PC-3 (cell line): ENCODE measurements at places on chromosomes 6 and 20. TPM values are rescaled to one million over a fixed set of nuclear protein-coding genes. Genes with fewer than 3 reads are reported as not detected.

The NKAPL gene
- total RNA-seq = not detected in 2 replicates

The NFATC2 gene
- 12.4 and 12.9 TPM in 2 replicates for total RNA-seq

The TEAD3 gene
- total RNA-seq = 9.2 and 15.4 TPM in 2 replicates

The XKR7 gene
- total RNA-seq = not detected in 2 replicates

The OR2J1 gene
- not detected in 2 replicates for total RNA-seq

The ANKRD66 gene
- not detected in 2 replicates for total RNA-seq

The RSPO3 gene
- total RNA-seq = not detected in 2 replicates

- H3K27ac ChIP-seq = no peak overlapping the region
- no peak for DNase-seq
- H3K4me1 ChIP-seq = peaks cover 21% of the 10 kb centered on the region
- H3K4me3 ChIP-seq = no peak overlapping the region
These were observed 70.8 kb upstream of the IYD start for GRCh38 chr6:150298030-150298380.

DNA sequence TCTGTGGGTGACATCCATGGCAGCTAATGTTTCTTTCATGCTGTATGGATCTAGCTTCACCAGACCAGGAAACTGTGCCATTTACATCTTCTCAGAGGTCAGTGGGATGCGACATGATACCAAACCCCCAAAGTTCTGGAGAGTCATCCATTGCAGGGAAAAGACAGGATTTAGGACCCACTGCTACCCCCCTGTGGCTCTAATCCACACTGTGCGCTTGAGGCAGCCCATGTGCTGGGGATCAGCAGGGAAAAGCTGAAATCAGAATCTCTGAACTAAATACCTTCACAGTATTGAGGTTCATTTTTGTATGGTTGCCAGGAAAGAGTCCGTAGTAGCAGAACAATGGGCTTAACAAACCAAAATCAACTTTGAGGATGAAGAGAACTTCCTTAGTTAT, 164.4 kb downstream of the TMEM242 start:
- H3K27ac ChIP-seq = no peak overlapping the region
- DNase-seq = no peak
- no peak overlapping the region for H3K4me3 ChIP-seq
- H3K36me3 ChIP-seq = 0 out of 2 replicates have a peak, but pooled peaks cover 2% of the 10 kb centered on the region
- H3K4me1 ChIP-seq = no peaks in the 10 kb centered on the region

GRCh38 chr6:43753570-43754183, 16.3 kb upstream of the VEGFA start:
- H3K27ac ChIP-seq = no peak overlapping the region
- H3K4me1 ChIP-seq = no peaks in the 10 kb centered on the region
- no peak for DNase-seq
- no peak overlapping the region for H3K4me3 ChIP-seq
- H3K36me3 ChIP-seq = no peaks in the 10 kb centered on the region

DNA sequence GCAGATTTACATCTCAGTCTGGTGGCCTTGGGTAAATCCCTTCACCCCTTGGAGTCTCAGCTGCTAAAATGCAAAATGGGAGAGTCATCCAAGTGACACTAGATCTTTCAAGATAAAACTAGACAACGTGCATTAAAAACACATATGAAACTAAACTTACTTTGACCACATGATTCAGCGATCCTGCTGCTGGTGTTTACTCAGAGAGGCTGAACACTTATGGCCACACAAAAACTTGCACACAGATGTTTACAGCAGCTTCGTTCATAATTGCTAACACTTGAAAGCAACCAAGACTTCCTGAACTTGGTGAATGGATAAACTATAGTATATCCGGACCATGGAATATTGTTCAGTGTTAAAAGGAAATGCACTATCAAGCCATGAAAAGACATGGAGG, 55.3 kb upstream of the GPR6 start:
- H3K27me3 ChIP-seq = no peaks in the 10 kb centered on the region
- H3K27ac ChIP-seq = no peak overlapping the region
- peak; percentile 39 for DNase-seq
- H3K4me1 ChIP-seq = no peaks in the 10 kb centered on the region
- H3K4me3 ChIP-seq = no peak overlapping the region

DNA sequence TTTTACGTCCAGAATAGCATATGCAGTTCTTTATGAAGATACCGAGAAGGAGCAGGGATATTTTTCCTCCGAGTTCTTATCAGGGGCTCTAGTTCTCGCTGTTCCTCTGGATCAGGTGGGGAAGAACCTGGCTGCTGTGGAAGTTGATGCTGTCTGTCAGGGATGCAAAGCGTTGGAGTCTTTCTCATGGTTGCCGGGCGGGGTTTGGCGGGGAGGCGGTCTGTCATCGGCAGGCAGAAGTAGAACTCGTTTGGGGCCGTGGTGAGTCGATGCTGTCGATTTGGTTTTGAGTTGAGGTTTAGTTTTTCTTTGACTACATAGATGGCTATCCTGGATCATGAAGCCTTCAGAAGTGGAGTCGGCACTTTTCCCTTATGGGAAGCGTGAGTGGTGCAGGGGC, 691.2 kb downstream of the QKI start:
- H3K4me1 ChIP-seq = peaks cover 13% of the 10 kb centered on the region
- no peaks in the 10 kb centered on the region for H3K27me3 ChIP-seq
- DNase-seq = no peak
- H3K36me3 ChIP-seq = no peaks in the 10 kb centered on the region
- no peak overlapping the region for H3K27ac ChIP-seq
- H3K4me3 ChIP-seq = no peak overlapping the region

DNA sequence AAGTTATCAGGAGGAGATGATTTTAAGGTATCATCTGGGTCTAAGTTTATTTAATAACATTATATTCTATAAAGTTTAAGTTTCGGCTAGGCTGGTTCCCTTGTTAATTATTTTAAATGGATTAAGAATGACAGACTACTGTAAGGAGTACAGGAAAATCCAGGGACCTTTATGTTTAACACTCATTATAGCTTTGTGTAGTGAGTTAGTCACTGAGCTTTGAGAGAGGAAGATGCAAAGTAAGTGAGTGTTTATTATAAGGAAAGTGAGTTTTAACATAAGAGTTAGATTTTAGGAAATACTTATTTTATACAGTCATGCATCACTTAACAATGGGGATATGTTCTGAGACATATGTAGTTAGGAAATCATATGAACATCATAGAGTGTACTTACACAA, 485.5 kb downstream of the MMUT start:
- H3K4me1 ChIP-seq = peaks cover 5% of the 10 kb centered on the region
- H3K36me3 ChIP-seq = no peaks in the 10 kb centered on the region
- no peaks in the 10 kb centered on the region for H3K27me3 ChIP-seq
- no peak overlapping the region for H3K27ac ChIP-seq
- no peak for DNase-seq
- H3K4me3 ChIP-seq = no peak overlapping the region

DNA sequence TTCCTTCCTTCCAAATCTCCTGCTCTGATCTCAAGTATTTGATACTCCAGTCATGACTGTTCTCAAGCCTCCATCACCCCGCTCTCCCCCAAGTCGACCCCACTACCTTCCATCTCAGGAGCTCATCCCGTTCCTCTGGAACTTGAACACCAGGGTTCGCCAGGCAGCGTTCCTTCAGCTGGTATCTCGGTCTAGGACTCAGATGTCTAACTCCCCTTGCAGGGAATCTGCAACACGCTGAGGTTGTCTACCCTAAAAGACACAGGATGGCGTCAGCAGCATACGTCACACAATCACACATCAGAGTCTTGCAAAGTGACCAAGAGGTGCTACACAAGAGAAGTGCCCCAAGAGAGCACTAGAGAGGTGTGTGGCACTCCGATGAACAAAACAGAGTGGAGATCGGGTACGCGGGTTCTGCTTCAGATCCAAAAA, 706 bp downstream of the ZNF184 start:
- peaks cover 27% of the 10 kb centered on the region for H3K4me1 ChIP-seq
- peaks cover 25% of the 10 kb centered on the region for H3K36me3 ChIP-seq
- H3K27me3 ChIP-seq = no peaks in the 10 kb centered on the region
- peak overlapping the region; percentile 86 for H3K27ac ChIP-seq

- no peak overlapping the region for H3K27ac ChIP-seq
- DNase-seq = no peak
- H3K36me3 ChIP-seq = no peaks in the 10 kb centered on the region
These were observed 691.5 kb upstream of the POU3F2 start for GRCh38 chr6:98142839-98143238.

DNA sequence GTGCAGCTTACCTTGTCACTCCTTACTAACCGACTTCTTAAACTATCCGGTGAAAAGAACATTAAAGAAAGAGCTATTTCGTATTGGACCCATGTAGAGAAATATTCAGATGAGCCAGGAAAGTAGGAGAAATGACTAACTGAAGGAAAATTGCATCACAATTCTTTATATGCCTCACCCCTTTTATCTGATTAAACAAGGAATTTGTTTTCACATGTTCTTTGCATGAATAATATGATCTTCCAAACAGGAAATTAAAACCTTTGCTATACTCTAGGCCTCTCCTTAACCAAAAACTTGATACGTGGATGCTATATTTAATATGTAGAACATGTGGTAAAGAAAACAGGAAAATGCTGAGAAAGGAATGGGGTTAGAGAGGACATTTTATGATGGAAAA, 41.9 kb upstream of the LRRC1 start:
- H3K27ac ChIP-seq = peak overlapping the region; percentile 43
- H3K36me3 ChIP-seq = no peaks in the 10 kb centered on the region
- peaks cover 22% of the 10 kb centered on the region for H3K4me1 ChIP-seq
- no peaks in the 10 kb centered on the region for H3K27me3 ChIP-seq

- H3K27me3 ChIP-seq = no peaks in the 10 kb centered on the region
- H3K4me3 ChIP-seq = no peak overlapping the region
- peak; percentile 78 for DNase-seq
These were observed 198.4 kb upstream of the TENT5A start for GRCh38 chr6:81950877-81951276.

- H3K27ac ChIP-seq = peak overlapping the region; percentile 81
- H3K4me1 ChIP-seq = peaks cover 36% of the 10 kb centered on the region
- H3K27me3 ChIP-seq = no peaks in the 10 kb centered on the region
- no peaks in the 10 kb centered on the region for H3K36me3 ChIP-seq
- peak; percentile 61 for DNase-seq
These were observed 790 bp downstream of the NEDD9 start for GRCh38 chr6:11231564-11232192.

- H3K4me3 ChIP-seq = no peak overlapping the region
- no peaks in the 10 kb centered on the region for H3K27me3 ChIP-seq
- DNase-seq = peak; percentile 53
- no peak overlapping the region for H3K27ac ChIP-seq
- no peaks in the 10 kb centered on the region for H3K36me3 ChIP-seq
- peaks cover 54% of the 10 kb centered on the region for H3K4me1 ChIP-seq
These were observed 172.9 kb upstream of the CDYL start for GRCh38 chr6:4603291-4603690.

DNA sequence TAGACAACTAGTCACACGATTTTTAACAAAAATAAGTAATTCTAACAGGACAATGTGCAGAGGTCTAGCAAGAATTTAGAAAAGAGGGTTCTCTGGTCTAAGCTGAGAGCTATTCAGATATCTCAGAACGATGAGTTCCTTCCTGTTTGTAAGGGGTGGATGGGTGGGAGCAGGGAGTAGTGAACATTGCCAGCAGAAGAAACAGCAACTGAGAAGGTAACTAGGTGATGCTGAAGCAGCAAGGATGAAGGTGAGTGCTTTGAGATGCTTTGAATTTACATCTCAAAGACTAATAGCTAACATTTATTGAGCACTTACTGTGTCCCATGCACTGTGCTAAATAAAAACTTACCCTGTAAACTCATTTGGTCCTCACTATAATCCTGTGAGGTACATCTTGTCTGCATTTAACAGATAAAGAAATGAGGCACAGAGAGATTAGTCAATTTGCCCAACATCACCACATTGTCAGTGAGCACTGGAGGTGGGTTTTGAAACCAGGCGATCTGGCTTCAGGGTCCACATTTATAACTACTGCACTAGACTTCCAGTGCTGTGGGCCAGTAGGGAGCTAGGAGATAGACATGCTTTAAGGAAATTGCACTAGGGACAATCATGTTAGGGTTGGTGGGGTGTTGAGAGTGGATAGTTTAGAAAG, 15.7 kb downstream of the BRD2 start:
- H3K36me3 ChIP-seq = peaks cover 25% of the 10 kb centered on the region
- H3K4me3 ChIP-seq = no peak overlapping the region
- H3K4me1 ChIP-seq = peaks cover 8% of the 10 kb centered on the region; the same call in 1 of the 2 replicates
- H3K27ac ChIP-seq = no peak overlapping the region

DNA sequence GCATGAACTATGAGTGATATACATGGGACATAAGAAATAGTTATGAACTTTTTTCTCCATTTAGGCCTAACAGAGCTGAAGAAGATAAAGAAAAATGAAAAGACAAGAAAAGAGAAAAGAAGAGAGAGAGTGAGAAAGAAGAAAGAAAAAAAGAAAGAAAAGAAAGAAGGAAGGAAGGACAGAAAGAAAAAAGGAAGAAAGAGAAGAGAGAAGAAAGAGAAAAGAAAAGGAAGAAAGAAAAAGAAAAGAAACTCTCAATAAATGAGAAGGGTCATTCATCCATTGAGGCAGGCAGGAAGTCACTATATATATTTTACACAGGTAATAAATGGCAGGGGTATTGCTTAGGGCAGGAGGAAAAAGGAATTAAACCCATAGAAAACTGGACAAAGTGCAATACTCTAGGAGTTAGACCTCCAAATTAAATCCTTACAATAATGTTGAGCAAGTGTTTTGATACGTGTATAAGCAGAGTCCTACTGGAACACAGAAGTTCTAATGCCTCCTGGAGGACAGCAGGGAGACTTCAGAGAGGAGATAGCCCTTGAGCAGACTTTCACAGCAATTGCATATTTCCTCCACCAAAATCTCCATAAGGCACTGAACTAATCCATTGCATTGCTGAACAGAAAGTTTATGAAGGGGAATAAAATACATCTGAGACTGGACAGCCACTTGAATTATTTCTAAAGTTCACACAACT, 86.4 kb upstream of the TENT5A start:
- no peaks in the 10 kb centered on the region for H3K36me3 ChIP-seq
- H3K4me3 ChIP-seq = no peak overlapping the region
- no peak overlapping the region for H3K27ac ChIP-seq
- DNase-seq = no peak
- no peaks in the 10 kb centered on the region for H3K27me3 ChIP-seq

DNA sequence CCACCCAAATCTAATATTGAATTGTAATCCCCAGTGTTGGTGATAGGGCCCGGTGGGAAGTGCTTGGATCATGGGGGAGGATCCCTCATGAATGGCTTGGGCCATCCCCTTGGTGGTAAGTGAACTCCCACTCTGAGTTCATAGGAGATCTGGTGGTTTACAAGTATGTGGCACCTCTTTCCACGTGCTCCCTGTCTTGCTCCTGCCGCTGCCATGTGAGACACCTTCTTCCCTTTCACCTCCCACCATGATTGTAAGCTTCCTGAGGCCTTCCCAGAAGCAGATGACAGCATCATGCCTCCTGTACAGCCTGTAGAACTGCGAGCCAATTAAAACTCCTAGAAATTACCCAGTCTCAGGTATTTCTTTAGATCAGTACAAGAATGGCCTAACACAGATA, 150.8 kb downstream of the SH3BGRL2 start:
- no peaks in the 10 kb centered on the region for H3K36me3 ChIP-seq
- DNase-seq = no peak
- H3K4me1 ChIP-seq = no peaks in the 10 kb centered on the region
- H3K27ac ChIP-seq = no peak overlapping the region

GRCh38 chr20:10761232-10761631, 87.4 kb upstream of the JAG1 start:
- H3K27me3 ChIP-seq = no peaks in the 10 kb centered on the region
- 0 out of 2 replicates have a peak overlapping the region, but pooled peaks have one; percentile 9 for H3K4me3 ChIP-seq
- peak; percentile 93 for DNase-seq
- H3K36me3 ChIP-seq = peaks cover 14% of the 10 kb centered on the region

GRCh38 chr6:27836141-27836782, 75.9 kb downstream of the OR2B2 start:
- H3K4me3 ChIP-seq = peak overlapping the region; percentile 85
- DNase-seq = no peak
- peaks cover 17% of the 10 kb centered on the region for H3K4me1 ChIP-seq
- H3K27me3 ChIP-seq = no peaks in the 10 kb centered on the region
- peak overlapping the region; percentile 93 for H3K27ac ChIP-seq
